IPS-NIHi11 (cell line): ENCODE measurements at places on chromosomes 4 and X.
A peak's percentile ranks its signal among the peaks of the same experiment; 100 is the strongest.

DNA sequence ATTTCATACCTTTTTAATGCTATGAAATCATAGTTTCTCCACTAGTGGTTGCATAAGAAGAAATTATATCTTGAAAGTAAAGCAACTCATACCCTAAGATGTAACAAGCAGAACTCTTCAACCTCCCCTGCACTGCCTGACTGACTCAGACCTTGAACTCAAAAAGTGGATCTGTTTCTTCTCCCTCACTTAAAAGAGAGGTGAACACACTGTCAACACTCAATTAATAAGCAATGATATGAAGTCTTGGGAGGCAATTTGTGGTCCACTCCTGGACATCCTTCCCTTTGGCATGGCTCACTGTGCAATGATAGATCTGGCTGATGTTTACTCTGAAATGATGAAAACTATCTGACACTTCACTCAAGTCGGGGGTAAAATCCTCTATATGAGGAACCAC, 282.0 kb upstream of the DKK2 start:
- DNase-seq = no peak

DNA sequence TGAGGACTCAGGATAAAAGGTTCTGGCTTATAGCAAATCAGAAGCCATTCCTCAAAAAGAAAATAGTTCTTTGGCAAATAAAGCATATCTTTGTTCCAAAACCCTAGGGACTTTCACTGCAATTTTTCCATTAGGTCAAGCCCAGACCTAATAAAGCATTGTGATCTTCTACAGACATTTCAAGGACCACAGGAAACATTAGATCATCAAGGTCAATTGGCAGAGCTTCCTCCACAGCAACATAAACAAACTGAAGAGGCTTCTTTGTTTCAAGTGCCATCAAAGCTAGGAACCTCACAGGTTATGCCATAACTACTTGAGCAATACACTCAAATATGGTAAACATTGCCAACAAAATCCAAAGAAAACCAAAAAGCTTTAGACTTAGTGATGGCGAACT, 144.9 kb downstream of the ANXA5 start:
- no peak for DNase-seq

DNA sequence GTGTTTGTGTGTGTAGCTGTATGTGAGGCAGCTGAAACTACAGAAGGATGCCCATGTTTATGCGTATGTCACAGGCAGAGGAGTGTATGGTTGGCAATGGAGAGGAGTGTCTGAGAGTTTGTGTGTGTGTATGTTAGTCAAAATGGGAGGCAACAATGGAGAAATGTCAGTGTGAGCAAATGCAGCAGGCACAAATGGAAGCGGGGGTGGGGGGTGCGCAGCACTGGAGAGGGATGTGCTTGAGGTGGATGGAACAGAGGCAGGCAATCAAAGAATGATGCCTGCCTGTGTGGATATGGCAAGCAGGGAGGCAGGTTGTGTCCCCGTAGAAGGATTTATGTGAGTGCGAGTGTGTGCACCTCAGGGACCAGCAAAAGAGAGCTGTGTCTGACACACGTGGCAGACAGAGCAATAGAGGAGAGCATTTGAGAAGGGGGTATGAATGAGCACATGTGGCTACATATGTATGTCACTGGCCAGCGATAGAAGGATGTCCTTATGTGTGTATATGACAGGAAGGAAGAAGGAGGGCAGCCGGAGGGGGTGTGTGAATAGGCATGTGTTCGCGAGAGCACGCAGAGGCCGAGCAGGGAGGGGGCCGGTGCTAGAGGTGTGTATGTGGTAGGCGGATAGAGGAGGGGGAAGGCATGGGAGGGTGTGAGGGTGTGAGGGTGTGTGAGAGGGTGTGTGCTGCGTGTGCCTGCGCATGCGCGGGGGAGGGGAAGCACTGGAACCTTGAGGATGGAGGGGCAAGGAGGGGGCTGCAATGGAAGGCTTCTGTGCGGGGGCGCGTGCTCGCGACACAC, 1.1 kb downstream of the PJA1 start:
- peak; percentile 54 for DNase-seq

DNA sequence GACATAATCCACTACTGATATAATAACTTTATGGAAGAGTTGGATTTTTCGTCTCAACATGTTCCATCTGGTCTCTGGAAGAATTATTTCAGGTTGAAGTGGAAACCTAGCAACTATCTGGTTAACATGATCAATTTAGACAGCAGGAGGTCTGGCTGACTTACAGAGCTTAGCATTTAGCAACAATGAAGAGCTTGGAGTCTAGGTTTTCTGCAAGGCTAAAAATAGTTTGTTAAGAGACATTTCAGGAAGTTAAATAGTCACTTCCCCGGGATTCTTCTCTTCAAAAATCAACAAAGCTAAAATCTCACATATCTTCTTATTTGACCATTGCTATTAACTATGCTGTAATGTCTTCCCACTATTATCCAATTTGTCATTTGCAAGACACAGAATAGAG, 418.6 kb upstream of the DIPK2B start:
- DNase-seq = no peak

- DNase-seq = peak; percentile 50
These were observed 35.0 kb downstream of the FBXW7 start for GRCh38 chr4:152500800-152501434.

DNA sequence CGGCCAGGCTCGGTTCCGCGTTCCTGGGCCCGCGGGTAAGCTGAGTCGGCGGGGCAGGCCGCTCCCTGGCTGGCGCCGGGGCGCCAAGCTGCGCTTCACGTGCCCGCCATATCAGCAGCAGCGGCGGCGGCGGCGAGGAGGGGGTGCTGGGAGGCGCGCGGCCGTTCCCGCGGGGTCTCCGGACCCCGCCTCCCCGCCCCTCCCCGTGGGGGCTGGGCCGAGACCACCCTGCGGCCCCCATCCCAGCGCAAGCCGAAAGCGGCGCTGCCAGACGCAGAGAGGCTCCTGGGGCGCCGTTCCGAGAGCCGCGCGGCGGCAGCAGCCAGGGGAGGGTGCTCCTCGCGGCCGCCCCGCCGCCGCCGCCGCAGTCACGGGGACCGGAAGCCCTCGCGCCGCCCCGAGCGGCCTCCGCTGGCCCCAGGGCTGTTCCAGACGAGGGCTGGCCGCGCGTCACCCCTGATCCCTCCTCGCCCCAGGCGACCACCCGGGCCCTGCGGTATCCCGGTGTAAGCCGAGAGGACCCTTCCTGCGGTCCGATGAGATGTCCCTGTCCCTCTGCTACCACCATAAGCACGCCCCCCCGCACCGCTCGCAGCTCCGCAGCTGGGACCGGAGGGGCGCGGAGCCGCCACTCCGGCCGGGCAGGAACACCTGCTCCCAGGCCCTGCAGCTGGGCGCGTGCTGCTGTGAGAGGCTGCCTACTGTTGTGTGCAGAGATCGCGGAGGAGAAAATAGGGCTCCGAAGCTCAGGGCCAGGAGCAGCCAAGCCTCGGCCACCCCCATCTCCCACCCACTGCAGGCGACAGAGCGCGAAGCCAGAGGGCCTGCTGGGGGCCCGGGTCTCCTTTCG, 7.5 kb upstream of the BCOR start:
- no peak for DNase-seq

DNA sequence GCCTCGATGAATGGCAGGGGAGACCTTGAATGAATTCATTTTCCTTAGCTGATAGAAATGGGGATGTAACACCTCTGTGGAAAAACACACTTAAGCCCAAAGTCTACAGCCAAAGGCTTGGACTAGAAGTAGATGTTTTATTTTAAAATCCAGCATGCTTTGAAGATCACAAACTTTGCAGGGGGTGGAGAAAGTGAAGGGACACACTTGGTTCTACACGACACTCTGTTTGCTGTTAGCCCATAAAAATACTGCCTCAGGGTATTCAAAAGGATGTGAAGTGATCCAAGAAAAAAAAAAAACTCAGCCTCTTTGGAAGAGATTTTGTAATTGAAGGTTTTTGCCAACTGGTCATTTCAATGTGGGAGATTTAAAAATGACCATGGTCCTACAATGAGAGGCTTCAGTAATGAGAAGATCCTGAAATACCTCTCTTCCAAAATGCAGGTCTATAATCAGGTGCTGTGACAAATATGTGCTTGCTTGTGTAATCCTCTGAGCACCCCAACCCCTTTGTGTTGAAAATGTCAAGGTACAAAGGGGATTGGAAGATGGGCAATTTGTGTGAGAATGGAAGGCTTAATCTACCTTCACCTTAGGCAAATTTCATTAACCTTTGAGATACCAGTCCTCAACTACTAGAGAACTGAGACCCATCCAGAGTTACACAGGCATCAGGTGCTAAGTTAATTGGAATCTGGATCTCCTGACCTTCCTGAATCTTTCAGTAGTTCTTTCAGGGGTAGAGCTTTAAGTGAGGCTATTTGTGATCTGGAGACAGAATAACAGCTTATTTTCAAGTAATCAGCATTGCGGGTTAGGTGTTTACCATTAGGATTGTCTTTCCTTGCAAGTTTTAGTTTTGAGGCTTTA, 82.5 kb downstream of the HS6ST2 start:
- peak; percentile 31 for DNase-seq

DNA sequence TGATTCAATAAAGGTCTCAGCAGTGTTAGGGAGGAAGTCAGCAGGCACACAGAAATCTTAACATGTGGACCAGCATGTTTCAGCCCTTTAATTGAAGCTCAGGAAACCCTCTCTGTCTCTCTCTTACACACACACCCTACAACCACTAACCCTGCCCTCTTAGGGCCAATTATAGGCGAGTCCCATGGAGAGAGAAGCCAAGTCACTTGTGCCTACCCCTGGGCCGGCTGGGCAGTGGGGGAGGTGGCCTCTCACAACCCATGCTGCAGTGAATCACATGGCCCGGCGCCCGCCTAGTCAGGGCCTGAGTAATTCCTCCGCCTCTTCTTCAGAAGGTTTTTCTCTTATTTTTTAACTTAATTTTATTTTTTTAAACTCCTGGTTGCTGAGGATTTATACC, 3.7 kb downstream of the FGD1 start:
- no peak for DNase-seq

- DNase-seq = peak; percentile 11
These were observed 97.2 kb upstream of the NR3C2 start for GRCh38 chr4:148539387-148539786.

DNA sequence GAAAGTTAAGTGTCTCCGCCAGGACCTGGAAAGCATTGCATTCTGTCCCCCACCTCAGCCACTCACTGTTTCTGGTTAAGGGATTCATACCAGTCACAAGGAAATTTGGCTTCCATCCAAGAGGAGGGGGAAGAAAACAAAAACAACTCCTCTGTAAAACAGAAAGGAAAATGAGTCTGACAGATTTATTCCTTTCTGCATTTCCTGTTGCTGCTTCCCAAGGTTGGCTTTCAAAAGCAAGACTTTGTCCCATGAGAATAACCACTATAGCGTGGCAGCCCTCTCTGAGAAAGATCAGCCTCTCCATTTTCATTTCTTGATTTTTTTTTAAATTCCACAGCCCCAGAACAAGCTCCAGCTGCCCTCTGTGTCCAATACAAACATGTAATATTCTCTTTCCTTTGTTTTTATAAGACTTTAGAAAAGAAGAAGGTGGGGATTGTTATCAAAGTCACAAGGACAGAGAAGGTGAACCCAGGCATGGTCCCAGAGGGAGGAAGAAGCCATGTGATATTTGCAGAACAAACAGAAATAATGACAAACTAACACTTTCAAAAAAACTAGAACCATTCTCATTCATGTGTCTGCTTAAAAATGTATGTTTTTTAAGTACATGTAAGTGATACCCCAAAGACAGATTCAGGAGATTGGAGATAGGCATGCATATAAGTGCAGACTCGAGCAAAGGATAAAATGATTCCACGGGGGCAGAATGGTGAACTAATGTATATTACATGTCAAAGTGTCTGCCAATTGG, 90.7 kb upstream of the DCLK2 start:
- DNase-seq = no peak

DNA sequence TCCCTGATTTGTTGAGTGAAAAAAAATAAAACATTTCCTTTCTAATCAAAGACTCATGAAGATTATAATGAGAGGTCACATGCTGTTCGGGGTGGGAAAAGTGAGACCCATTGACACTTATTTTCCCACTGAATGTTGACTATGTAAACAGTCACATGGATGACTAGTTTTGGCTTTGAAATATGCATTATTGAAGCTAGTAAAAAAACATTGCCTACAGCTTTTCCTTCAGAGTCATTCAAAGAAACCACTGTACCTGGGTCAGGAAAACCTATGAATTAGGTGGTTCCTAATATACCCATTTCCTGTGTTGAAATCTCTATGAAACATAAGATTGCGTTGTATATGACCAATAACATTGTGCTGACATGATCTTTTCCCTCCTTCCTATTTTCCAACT, 251.2 kb downstream of the CFAP299 start:
- DNase-seq = no peak

DNA sequence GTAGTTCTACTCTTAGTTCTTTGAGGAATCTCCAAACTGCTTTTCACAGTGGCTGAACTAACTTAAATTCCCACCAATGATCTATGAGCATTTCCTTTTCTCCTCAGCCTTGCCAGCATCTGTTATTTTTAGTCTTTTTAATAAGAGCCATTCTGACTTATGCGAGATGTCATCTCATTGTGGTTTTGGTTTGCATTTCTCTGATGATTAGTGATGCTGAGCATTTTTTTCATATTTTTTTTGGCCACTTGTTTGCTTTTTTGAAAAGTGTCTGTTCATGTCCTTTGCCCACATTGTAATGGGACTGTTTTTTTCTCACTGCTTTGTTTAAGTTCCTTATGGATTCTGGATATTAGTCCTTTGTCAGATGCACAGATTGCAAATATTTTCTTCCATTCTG, 21.5 kb upstream of the PHKA1 start:
- no peak for DNase-seq

DNA sequence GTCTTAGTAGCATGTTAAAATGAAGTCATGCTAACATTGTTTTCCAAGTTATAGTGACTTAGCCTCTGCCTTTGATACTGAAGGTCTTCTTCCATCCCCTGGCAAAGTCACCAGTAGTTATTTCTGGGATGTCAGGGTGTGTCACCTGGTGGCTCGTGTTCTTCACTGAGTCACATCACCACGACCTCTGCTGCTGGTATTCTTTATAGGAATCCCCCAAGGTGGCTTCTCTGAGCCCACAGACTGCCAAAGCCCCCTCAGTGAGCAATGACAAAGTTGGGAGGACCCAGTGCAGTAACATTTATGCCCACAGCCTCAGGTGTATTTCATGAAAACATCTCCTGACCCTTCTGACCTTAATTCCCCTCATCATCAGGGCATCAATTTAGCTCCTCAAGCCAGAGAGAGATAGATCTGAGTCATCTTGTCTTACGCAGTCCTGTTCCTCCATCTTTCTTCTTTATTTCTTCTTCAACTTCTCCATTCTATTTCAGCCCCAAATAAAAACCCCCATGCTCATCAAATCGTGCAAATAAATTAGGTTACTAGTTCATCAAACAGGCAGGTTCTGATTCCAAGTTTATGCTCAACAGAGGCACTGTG, 29.3 kb upstream of the GPRIN3 start:
- no peak for DNase-seq
